ENCODE measurements at places on chromosomes 5 and 9.
A peak's percentile ranks its signal among the peaks of the same experiment; 100 is the strongest.

DNA sequence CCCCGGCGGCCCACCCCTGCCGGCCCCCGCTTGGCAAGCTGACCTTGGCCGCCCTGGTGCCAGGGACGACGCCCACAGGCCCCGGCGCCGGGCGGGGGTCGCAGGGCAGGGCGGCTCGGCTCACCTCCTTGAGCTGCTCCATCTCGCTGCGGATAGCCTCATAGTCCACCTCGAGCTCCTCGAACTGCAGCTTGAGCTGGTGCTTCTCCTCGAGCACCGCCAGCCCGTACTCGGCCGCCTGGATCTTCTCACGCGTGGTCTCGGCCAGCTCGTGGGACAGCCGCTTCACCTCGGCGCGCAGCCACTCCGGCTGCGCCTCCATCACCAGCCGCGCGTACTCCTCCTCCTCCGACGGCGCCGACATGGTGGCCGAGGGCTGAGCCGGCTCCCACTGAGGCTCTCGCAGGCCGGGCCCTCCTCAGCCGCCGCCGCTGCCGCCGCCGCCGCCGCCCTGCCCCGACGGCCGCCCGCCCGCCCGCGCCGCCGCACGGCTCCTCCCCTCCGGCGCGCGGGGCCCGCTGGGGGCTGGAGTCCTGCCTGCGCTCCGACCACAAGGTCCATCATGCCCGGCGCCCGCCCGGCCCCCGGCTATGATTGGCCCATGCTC lies at the start of gene BICD2:
Gene BICD2, minus strand, starts transcription at position 453 of the 607 bp plus-strand sequence. Its CDS starts 89 bp downstream, at position 364.
- DNase-seq, result no peak

GRCh38 chr9:134989206-134990065 lies 71.7 kb upstream of the FCN1 start:
- DNase-seq, result no peak

DNA sequence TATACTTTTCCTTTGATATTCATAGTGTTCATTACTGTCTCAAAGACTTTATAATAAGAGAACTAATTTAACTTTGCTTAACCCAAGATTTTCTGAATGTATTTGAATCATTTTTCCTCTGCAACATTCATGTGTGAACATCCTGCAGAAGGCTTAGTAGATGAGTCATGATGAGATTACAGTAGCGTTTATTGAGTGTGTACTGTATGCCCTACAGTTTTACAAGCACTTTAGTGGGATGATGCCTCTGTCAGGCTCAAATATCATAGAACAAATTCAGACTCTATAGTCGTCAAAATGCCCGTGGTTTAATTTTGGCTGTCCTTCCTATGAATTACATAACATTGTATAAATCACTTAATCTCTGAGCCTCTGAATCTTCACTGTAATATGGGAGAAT lies 41.2 kb downstream of the FYB1 start:
- no peak for DNase-seq

- DNase-seq, result no peak
Measured at GRCh38 chr5:74321326-74321725, 319.2 kb downstream of the ENC1 start.

DNA sequence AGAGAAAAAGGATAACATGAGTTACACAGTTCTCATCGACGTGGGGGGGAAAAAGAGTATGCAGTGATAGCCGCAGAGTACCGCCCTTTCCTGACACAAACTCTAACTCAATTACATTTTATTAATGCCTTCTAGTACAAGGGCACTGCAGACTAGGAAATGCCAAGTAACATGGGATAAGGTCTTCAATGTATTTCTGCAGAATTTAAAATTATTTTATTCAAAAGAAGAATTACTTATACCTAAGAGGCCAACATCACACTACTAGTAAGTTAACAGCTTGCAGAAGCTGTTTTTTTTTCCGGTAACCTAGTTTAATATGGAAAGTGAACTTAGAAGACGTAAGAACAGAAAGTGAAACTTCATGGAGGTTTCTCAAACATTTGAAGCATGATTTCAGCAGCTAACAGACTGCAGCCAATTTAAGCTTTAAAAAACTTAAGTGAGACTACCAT lies 3.9 kb downstream of the SETX start:
- DNase-seq, result no peak

- no peak for DNase-seq
Measured at GRCh38 chr5:156540491-156540890, 213.5 kb downstream of the SGCD start.

DNA sequence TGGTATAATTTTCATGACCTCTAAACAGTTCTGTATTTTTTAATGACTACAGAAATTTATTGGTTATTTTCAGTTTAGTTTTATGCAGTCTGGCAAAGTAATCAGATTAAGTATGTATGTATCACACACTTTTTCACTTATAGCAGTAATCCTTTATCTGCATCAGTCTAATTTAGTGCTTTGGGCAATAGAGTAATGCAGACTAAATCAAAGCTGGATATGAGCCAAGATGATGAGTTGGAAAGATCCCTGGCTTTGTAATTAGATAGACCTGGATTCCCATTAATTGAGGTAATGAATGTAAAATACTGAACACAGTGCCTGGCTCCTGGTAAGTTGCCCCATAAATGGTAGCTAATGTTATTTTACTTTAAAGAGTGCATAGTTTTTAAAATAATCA lies 215.4 kb upstream of the TLX3 start:
- DNase-seq, result no peak

- no peak for DNase-seq
Measured at GRCh38 chr9:91571036-91571435, 147.4 kb upstream of the NFIL3 start.

DNA sequence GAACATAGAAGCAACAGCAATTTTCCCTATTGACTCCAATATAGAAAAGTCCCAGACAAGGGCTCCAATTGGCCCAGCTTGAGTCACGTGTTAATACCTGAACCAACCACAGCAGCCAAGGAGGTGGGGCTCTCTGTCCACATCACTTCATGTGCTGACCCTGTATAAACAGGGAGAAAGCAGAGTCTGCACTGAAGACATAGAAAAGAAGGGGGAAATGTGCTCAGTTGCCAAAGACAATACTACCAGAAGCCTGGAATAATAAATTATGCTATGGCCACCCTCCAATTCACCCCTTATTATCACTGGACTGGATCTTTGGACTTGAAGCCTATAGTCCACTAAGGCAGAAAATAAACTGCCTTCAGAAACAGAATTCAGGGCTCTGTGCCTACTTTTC lies 275.4 kb downstream of the EPB41L4A start:
- no peak for DNase-seq

DNA sequence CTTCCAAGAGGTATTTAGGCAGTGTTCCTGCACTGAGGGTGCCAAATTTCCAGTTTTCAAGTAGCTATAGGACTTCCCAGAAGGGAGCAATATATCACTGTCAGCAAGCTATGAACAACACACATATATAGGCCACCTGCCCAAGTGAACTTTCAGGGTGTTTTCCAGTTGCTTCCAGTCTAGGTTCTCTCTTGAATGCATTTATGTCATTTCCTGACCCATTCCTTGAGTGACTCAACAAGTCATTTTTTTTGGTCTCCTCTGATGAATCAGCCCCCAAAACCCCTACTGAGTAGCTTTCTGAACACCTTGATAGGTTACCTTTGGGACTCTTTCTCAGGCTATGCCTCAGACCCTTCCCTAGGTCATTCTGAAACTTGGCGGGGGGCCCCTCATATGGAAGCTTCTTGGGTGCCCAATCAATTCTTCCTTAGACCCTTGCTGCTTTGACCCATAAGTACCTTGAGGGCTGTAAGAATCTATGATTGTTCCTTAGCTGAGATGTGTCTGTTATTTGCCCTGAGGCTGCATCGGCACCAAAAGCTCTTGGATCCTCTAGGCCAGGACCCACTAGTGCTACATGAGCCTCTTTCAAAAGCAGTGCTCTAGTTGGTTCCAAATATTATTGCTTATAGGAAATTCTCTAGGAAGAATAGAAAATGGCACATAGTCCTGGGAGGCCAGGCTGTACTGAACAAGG lies 12.4 kb downstream of the DNAJB5 start:
- no peak for DNase-seq

DNA sequence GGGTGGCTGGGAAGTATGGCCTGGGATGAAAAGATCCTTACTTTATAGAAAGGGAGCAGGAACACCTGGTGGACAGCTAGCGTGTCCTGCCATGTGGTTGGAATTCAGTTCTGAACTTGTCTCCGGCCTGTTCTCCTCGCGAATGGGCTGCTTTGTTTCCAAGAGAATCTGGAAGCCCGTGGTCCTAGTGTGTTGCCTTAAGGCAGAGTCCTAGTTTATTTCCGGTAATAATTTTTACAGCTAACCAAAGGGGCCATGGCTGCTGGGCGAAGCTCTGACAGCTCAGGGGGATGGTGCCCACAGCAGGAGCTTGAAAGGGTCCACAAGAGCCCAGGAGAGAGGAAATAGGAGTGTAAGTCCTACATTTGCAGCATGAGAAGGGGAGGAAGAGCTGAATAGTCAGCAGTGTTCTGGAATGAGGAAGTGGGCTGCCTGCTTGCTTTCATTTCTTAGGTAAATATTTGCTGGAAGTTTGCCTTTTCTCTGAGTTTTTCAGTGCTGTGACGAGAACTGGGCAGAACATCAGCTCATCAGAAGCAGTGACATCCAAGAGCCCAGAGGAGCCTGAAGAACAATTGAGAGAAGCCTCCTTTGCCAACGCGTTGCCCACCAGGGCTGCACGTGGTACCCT lies 13.1 kb upstream of the IGFBPL1 start:
- no peak for DNase-seq

GRCh38 chr9:91347377-91347776 lies 14.3 kb downstream of the AUH start:
- no peak for DNase-seq

DNA sequence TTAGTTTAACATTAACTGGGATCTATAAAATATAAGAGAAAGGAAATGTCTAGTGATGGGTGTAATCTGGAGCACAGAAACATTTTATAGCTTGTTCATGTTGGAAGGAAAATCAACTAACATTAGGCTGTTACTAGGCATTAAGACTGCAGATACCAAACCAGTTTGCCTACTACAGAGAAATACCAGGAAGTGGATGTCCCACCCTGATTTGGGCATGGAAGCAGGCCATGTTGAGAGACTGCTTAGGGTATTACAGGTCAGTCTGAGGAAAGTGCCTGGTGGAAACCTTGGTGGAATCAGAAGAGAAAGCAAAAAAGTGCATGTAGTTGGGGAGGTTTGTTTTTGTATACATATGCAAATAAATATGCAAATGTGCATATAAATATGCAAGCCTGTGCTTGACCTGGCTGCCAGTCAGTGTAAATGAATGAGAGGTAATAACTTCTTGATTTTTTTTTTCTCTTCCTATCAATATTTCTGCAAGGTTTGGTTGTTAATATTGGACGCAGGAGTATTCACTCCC lies 9.6 kb upstream of the CCDC112 start:
- no peak for DNase-seq

DNA sequence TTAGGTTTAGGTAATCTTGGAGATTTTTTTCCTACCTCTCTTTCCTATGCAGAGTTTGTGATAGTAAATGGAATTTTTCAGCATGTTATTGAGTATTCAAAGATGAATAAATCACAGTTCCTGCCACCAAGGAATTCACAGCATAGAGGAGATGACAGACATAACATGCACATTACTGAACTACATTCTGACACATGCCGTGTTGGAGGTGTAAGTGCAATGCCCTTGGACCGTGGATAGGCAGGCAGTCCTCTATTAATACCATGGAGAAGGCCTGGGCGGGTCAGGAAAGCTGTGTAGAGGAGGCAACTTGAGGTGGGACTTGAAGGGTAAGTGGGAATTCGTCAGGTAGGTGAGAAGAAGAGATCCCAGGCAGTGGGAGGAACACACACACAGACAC lies 43.9 kb downstream of the MCCC2 start:
- no peak for DNase-seq

DNA sequence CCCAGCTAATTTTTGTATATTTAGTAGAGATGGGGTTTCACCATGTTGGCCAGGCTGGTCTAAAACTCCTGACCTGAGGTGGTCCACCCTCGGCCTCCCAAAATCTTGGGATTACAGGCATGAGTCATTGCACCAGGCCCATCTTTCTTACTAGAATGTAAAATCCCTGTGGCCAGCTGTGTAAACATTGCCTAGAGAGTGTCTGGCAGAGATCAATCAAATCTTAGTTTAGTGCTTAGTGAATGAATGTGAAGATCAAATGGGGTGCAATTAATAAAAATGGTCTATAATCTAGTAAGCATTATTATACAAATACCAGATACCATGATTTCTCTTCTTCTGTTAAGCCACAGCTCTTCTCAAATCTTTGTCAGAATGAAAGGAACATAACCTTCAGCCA lies 289.9 kb downstream of the KCTD16 start:
- no peak for DNase-seq

DNA sequence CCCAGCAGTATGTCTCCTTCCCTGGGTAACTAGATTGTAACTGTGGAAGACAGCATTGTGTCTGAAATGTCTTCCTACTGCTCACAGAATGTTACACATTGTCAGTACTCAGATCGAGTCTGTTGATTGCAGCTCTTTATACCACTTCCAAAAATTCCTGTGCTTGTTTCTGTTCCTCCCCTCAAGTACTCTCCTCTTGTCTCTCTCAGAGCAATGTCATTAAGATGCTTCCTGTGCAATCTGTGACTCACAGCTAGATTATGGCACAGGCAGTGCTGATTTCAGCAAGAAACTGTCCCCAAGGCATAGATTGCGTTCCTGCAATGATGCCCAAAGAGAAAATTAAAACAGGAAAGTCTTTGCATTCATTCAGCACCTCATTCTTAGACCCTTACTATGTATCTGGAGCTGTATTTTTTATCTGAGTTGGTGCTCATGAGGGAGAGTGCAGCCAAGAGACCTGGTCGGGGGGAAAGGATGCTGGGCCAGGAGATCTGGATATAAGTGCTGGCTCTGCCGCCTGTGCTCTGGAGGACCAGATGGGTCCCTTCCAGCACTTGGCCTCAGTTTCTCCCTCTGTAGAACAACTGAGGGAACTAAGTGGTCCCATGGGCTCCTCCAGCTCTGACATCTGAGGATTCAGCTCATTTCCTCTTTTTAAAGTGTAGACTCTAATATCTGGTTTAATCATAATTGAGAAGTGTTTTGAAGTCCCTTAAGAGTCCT lies 40.8 kb upstream of the GNPDA1 start:
- DNase-seq, result no peak

- DNase-seq, result peak; percentile 49
Measured at GRCh38 chr9:71769175-71770161, 1.2 kb upstream of the CEMIP2 start.

DNA sequence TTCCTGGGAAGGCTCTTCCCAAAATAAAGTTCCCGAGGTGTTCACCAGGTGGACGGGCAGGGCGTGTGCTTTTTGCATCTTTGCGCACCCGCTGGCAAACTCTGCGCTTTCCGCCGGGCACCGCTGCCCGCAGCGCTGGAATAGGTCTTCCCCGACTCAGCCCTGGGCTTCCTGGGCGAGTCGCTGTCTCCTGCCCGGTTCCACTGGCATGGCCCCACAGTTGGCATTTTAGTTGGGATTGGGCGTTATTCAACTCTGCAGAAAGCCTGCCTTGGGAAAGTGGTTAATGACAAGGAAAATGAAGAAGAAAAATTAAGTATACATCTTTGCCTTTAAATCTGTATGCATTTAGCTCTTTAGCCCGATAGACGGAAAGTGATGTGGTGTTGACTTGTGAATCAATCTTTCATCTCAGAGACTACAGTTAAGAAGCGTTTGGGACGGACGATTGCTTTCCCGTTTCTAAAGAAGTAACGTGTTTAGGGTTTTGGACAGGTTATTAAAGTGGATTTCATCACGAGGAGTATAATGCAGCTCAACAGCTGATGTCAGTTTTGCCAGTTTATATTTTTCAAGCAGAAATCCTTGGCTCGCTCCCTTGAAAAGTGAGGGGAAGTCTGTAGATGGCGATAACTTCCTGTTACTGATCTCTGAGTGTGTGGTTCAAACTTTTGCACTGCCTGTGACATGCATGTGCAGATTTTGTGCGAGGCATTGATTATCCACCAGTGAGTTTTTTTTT lies 946 bp downstream of the ADCY2 start:
- no peak for DNase-seq
